ENCODE measurements at places on chromosomes 5 and 9. TPM values are rescaled to one million over a fixed set of nuclear protein-coding genes. Genes with fewer than 3 reads are reported as not detected.

DNA sequence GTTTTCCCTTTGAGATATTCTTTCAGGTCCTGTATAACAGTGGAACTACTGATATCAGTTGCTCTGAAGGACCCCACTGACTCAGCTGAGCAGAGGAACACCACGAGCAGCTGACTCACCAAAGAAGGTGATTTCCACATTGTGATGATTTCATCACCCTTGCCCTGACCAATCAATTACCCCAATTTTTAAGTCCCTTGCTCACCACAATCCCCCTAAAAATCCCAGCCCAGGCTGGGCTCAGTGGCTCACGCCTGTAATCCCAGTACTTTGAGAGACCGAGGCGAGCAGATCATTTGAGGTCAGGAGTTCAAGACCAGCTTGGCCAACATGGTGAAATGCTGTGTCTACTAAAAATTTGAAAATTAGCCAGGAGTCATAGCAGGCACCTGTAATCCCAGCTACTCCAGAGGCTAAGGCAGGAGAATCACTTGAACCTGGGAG is 125.3 kb upstream of the ABCA1 start:
- no peak overlapping the region for H3K4me3 ChIP-seq
- DNase-seq = no peak
- H3K36me3 ChIP-seq = no peaks in the 10 kb centered on the region
- no peaks in the 10 kb centered on the region for H3K27me3 ChIP-seq
- no peak overlapping the region for H3K27ac ChIP-seq
- H3K4me1 ChIP-seq = peaks cover 5% of the 10 kb centered on the region

GRCh38 chr5:91670122-91670521 is 287.0 kb upstream of the ARRDC3 start:
- H3K27ac ChIP-seq = no peak overlapping the region
- no peaks in the 10 kb centered on the region for H3K4me1 ChIP-seq
- no peaks in the 10 kb centered on the region for H3K36me3 ChIP-seq

- peak overlapping the region; percentile 80 for H3K27ac ChIP-seq
- DNase-seq = no peak
- H3K4me3 ChIP-seq = peak overlapping the region; percentile 56
- no peaks in the 10 kb centered on the region for H3K27me3 ChIP-seq
Measured at GRCh38 chr5:68288707-68289134, 73.2 kb downstream of the PIK3R1 start.

GRCh38 chr5:98414938-98415337 is 358.5 kb upstream of the RGMB start:
- no peak overlapping the region for H3K4me3 ChIP-seq
- no peaks in the 10 kb centered on the region for H3K4me1 ChIP-seq
- H3K27ac ChIP-seq = no peak overlapping the region
- no peaks in the 10 kb centered on the region for H3K36me3 ChIP-seq
- no peak for DNase-seq

The CA9 gene
- total RNA-seq = 0.55 TPM

DNA sequence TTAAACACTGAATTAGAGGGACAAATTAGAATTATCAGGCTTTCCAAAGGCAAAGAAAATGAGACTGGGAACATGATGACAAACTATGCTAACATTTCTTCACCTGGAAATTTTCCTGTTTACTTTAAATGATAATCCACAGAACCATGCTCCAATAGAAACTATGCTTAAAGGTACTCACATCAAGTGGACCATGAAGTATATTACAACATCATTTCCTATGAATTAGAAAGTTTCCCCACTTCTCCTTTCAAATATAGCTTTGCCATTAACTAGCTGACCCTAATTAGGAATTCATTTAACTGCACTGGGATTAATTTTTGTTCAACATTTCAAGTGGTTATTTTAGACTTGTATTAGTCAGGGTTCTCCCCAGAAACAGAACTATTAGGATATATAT is 81.4 kb downstream of the DTWD2 start:
- H3K4me3 ChIP-seq = no peak overlapping the region
- no peak overlapping the region for H3K27ac ChIP-seq
- no peaks in the 10 kb centered on the region for H3K36me3 ChIP-seq
- H3K4me1 ChIP-seq = no peaks in the 10 kb centered on the region
- no peaks in the 10 kb centered on the region for H3K27me3 ChIP-seq

GRCh38 chr9:136316271-136316751 is 11.0 kb upstream of the GPSM1 start:
- no peak for DNase-seq
- no peaks in the 10 kb centered on the region for H3K4me1 ChIP-seq
- no peak overlapping the region for H3K27ac ChIP-seq
- no peak overlapping the region for H3K4me3 ChIP-seq
- no peaks in the 10 kb centered on the region for H3K36me3 ChIP-seq
- H3K27me3 ChIP-seq = peaks cover 1% of the 10 kb centered on the region

- no peaks in the 10 kb centered on the region for H3K27me3 ChIP-seq
- no peaks in the 10 kb centered on the region for H3K4me1 ChIP-seq
- no peaks in the 10 kb centered on the region for H3K36me3 ChIP-seq
- H3K4me3 ChIP-seq = no peak overlapping the region
- no peak for DNase-seq
Measured at GRCh38 chr5:78727786-78728761, 79.5 kb upstream of the LHFPL2 start.

The HTR4 gene
- total RNA-seq = 0.43 TPM

The RNF183 gene
- not detected for total RNA-seq

DNA sequence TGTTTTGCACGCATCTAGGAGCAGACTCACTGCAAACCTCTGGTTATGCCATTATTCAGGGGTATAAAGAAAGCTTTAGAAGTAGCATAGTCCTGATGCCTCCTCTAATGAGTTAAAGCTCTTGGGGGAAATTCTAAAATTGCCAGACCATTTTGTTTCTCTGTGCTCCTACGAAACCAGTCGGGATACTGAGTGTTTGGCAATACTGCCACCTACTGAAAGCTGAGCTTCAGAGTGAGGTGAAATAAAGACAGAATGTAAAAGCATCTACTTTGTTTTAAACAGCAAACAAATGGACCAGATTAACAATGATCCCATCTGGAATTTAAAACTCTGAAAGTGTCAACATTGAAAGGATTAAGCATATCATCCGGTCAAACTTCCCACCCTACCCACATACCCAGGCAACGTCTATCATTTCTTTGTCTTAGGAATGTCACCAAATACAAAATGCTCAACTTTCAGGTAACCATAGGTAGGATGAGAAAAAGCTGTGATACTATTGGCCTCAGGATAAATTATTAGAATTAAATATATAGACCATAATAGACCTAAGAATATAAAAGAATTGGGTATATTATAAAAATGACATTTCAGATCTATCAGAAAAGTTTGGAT is 77.8 kb upstream of the SHISAL2B start:
- DNase-seq = no peak
- H3K36me3 ChIP-seq = no peaks in the 10 kb centered on the region
- H3K27ac ChIP-seq = no peak overlapping the region
- no peak overlapping the region for H3K4me3 ChIP-seq
- peaks cover 8% of the 10 kb centered on the region for H3K27me3 ChIP-seq

GRCh38 chr5:72647806-72648205 is 140.6 kb upstream of the ZNF366 start:
- H3K4me3 ChIP-seq = no peak overlapping the region
- no peaks in the 10 kb centered on the region for H3K4me1 ChIP-seq
- no peak overlapping the region for H3K27ac ChIP-seq
- DNase-seq = no peak
- H3K27me3 ChIP-seq = no peaks in the 10 kb centered on the region
- H3K36me3 ChIP-seq = no peaks in the 10 kb centered on the region

GRCh38 chr5:17872204-17872603 is 237.9 kb downstream of the TAF11L14 start:
- H3K27ac ChIP-seq = no peak overlapping the region
- H3K36me3 ChIP-seq = no peaks in the 10 kb centered on the region
- H3K27me3 ChIP-seq = no peaks in the 10 kb centered on the region
- no peak overlapping the region for H3K4me3 ChIP-seq

The SLC31A2 gene
- 46.9 TPM for total RNA-seq

The OR1J1 gene
- total RNA-seq = not detected

DNA sequence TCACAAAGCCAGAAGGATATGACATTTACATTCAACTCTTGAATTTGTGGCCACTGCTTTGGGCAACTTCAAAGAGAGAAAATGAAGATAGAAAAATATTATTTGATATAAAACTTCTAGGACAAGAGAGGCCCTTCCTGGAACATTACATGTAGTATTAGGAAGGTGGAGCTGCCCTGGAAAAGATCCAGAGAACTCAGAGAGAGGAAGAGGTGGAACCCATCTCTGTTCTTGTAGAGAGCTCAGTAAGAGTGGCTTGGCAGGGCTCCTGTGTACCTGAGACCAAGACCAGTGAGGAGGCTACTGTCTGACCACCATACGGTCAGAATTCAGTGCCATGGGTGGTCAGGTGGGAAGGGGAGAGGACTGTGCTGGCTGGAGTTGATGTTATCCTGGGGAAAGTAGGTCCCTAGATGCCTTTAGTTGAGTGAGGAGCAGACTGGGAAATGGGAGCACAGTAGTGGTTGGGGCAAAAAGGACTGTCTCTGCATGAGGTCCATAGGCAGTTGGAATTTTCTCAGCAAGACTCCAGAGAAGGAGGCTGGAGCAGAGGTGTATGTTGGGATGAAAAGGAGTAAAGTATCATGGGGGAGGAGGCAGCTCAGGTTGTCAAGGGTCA is 7.6 kb downstream of the TGFBI start:
- peak; percentile 12 for DNase-seq
- H3K27me3 ChIP-seq = no peaks in the 10 kb centered on the region
- no peaks in the 10 kb centered on the region for H3K36me3 ChIP-seq
- H3K27ac ChIP-seq = peak overlapping the region; percentile 34
- H3K4me3 ChIP-seq = no peak overlapping the region

The RLN1 gene
- not detected for total RNA-seq

The FOXI1 gene
- not detected for total RNA-seq

GRCh38 chr5:12330993-12331588 is 426.8 kb upstream of the CTNND2 start:
- no peak overlapping the region for H3K27ac ChIP-seq
- no peak overlapping the region for H3K4me3 ChIP-seq
- H3K27me3 ChIP-seq = no peaks in the 10 kb centered on the region
- DNase-seq = no peak

- no peaks in the 10 kb centered on the region for H3K36me3 ChIP-seq
- no peak for DNase-seq
- no peak overlapping the region for H3K27ac ChIP-seq
- H3K27me3 ChIP-seq = no peaks in the 10 kb centered on the region
Measured at GRCh38 chr5:32508806-32509805, 64.6 kb upstream of the ZFR start.

The PCDHB9 gene
- total RNA-seq = 2.5 TPM

The GPR151 gene
- not detected for total RNA-seq

The NR2F1 gene
- total RNA-seq = 83.2 TPM

DNA sequence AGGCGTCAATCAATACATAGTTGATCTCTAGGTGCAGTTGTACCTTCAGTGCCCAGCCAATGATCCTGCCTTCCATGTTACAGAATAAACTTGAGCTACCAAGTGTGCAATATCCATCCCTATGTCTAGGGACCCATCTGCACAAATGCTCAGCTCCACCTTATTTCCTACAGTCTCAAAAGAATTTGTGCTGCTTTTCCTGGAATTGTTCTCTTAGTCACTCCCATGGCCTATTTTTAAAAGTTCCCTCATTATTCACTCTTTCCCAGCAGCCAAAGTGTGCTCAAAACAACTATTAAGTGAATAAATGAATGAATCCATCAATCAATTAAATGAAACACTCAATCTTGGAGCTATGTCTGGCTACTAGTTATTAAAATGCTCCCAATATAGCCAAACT is 14.7 kb downstream of the LIX1 start:
- no peaks in the 10 kb centered on the region for H3K4me1 ChIP-seq
- no peak overlapping the region for H3K27ac ChIP-seq
- no peak for DNase-seq
- no peak overlapping the region for H3K4me3 ChIP-seq
- H3K36me3 ChIP-seq = no peaks in the 10 kb centered on the region

The PDE6A gene
- 0.09 TPM for total RNA-seq

DNA sequence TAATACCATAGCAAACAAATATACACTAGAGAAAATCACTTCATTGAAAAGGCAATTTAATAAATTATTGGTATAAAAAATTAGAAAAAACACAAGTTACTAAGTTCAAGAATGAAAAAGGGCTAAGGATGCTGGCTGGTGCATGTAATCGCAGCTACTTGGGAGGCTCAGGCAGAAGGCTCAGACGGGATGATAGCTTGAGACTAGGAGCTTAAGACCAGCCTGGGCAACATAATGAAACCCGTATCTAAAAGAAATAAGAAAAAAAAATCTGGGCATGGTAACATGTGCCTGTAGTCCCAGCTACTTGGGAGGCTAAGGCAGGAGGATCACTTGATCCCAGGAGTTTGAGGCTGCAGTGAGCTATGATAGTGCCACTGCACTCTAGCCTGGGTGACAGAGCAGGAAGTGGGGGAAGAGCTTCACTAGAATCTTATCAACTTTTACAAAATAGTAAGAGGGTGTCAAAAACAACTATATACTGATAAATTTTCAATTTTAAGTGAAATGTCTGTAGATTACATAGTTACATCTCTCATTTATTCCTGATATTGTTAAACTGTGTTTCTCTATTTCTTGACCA is 42.2 kb upstream of the PPP2CA start:
- no peaks in the 10 kb centered on the region for H3K36me3 ChIP-seq
- no peak overlapping the region for H3K27ac ChIP-seq
- no peaks in the 10 kb centered on the region for H3K27me3 ChIP-seq
- no peak for DNase-seq
- no peaks in the 10 kb centered on the region for H3K4me1 ChIP-seq

GRCh38 chr5:102498271-102499034 is at the start of gene SLCO6A1:
TSS of gene SLCO6A1 (minus strand) at chr5:102499001. CDS start at chr5:102498844, 157 bp downstream.
- H3K36me3 ChIP-seq = no peaks in the 10 kb centered on the region
- no peaks in the 10 kb centered on the region for H3K4me1 ChIP-seq
- no peak within 1 kb of the TSS for H3K4me3 ChIP-seq

The GRAMD2B gene
- 17.0 TPM for total RNA-seq

DNA sequence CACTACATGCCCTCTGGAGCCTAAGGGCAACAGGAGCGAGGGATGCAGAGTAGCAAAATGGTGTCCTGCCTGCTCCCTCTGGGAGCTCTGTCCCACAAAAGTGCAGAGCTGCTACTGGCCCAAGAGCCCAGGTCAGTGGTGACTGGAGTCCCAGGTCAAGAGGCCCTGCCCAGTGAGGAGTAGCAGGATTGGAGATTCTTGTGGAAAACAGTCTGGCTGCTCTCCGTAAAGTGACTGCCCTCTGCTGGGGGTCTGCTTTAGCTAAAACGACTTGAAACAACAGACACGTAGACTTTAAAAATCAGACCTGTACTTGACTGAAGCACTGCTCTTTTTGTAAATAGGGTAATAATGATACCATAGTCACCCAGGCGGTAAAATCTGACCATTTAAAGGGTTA is 917.0 kb downstream of the MAT2B start:
- H3K4me3 ChIP-seq = no peak overlapping the region
- no peak for DNase-seq
- no peaks in the 10 kb centered on the region for H3K36me3 ChIP-seq

GRCh38 chr5:18050776-18051175 is 416.5 kb downstream of the TAF11L14 start:
- H3K4me1 ChIP-seq = no peaks in the 10 kb centered on the region
- H3K27me3 ChIP-seq = no peaks in the 10 kb centered on the region
- no peak for DNase-seq
- H3K27ac ChIP-seq = no peak overlapping the region

The NLN gene
- 15.8 TPM for total RNA-seq

- no peak for DNase-seq
- no peak overlapping the region for H3K4me3 ChIP-seq
- no peaks in the 10 kb centered on the region for H3K36me3 ChIP-seq
- H3K4me1 ChIP-seq = no peaks in the 10 kb centered on the region
Measured at GRCh38 chr9:129102791-129103594, 7.6 kb downstream of the CRAT start.

- no peak for DNase-seq
- no peaks in the 10 kb centered on the region for H3K36me3 ChIP-seq
- H3K27me3 ChIP-seq = no peaks in the 10 kb centered on the region
- H3K27ac ChIP-seq = no peak overlapping the region
Measured at GRCh38 chr5:149576021-149576420, 5.3 kb upstream of the ARHGEF37 start.

Data from upper lobe of right lung (tissue), 1 donor.